CD4-positive, alpha-beta T cell treated with Interferon alpha-2 for 1 hour (primary cell): ENCODE measurements at places on chromosomes 11 and 22.

- no peak for DNase-seq
These were observed 1078.3 kb downstream of the FAM181B start for GRCh38 chr11:81655351-81655750.

DNA sequence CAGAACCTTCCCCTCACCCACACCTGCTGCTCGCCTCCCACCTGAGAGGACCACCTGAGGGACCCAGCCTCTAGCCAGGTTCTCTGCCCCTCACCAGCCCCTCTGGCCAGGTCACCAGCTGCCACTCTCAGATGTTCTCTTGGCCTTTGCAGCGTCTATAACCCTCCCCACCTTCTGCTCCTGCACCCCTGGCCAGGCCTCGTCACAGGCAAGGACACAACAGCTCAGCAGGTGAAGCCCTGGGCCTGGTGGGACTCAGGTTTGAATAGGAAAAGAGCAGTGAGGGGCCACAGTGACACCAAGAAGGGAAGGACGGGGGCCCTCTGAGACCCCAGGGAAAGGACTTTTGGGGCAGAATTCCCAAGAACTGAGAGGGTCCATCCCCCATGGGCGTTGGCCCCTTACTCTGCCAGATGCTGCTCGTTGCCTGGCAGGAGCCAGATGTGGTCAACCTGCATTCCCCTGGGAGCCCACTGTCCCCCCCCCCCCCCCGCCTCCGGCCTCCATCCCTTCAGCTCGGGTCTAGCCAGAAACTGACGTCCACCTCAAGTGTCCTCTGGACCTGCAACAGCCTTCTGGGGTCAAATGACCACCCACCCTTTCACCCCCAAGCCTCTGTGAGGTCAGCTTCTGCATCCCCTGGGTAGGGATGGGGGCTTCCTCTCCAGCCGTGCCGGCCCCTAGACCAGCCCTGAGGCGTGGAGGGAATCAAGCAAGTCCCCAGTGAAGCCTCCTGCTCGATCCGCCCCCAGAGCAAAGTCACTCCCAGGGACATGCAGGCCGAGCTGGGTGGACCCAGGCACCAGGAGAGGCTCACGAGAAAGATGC lies 28.7 kb downstream of the SBF1 start:
- no peak for DNase-seq

DNA sequence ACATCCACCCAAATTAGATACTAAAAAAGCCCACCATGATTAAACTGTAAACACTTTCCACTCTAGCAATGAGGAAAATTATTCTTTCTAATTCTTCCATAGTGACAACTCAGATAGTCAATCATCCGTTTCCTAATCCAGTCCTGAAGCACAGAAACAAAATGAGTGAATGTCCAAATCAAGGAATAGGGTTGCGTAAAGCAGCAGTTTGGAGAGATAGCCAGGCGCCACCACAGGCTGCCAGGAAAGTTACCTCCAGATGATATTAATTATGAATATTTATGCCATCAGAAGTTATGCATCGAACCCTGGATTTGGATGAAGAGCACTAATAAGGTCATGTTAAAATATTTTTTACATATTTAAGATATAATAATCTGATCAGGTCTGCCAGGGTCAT lies 63.2 kb downstream of the ETS1 start:
- no peak for DNase-seq

DNA sequence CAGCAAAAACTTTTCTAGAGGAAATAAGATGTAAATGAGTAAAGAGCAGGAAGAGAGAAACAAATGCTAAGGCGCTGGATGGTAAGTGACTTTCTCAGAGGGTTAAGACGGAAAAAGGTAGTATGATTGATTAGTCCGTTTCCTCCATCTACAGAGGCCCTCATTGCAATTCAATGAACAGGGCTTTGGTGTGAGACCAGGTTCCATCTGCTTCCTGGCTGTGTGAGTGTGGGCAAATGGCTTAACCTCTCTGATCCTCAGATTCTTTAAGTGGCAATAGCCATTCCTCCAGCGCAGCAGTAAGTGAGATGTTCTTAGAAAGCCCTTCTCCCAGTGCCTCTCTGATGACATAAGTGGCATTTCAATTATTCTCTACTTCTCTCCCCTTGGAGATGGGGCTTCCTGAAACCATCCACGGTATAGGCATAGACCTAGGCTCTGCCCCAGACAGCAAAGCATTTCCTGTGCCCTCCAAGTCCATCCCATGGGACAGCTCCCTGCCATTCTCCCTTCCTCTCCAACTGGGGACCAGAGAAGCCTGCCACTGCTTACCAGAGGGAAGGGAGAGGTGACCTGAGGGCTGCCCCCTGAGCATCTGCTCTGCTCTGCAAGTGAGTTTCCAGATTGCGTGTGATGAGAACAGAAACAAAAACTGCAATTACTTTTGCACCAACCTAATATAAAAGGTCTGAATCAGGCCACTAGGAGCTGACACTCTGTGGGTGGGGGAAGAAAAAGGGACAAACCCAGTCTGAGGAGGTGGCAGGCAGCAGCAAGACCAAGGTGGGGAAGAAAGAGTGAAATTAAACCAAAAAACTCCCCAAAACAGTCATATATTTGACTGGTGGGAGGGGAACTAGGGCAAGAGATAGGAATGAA lies 12.7 kb upstream of the CD44 start:
- no peak for DNase-seq
